ENCODE measurements at places on chromosomes 5 and 9.
A peak's percentile ranks its signal among the peaks of the same experiment; 100 is the strongest.

GRCh38 chr9:71446106-71446472, 322.2 kb downstream of the CEMIP2 start:
- no peak for DNase-seq

DNA sequence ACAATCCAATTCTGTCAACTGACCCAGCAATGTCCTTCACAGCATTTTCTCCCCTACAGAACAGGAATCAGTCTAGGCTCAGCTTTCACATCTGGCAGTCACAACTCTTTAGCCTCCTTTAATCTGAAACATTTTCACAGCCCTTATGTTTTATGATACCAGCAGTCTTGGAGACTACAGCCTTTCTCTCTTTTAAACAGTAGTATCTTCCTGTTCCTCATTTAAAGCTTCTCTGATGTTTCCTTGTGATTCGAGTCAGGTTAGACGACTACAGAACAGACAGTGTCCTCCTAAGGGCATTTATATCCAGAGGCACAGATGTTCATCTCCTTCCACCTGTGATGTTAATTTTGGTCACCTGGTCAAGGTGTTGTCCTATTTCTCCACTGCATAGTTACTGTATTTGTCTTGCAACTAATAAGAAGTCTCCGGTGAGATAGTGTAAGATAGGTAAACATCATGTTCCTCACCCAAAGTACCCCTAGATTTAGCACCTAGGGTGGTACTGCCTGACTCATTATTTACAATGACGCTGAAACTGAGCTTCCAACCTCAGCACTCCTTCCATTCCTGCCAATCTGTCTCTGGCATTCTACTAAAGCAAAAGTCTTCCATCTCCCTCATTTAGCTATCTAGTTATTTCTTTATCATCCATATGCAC, 20.7 kb downstream of the TTC39B start:
- no peak for DNase-seq

DNA sequence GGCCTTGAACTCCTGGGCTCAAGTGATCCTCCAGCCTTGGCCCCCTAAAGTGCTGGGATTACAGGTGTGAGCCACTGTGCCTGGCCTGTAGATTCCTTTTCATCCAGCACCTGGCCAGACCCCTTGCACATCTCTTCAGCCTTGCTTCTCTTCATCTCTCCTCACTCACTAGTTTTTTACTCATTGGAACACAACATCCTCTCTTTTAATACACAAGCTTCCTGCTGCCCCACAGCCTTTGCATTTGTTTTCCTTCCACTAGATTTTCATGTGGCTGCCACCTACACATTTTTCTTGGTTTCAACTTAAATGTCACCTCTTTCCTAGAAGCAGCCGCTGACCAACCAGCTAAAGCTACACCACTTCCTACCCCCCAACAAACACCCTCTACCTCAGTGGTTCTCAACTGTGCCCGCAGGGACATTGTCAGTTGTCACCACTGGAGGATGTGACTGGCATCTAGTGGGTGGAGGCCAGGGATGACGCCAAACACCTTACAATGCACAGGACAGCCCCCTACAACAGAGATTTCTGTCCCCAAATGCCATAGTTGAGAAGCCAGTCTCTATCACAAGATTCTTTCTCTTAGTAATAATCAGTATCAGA, 33.7 kb downstream of the HAVCR1 start:
- DNase-seq, result no peak

DNA sequence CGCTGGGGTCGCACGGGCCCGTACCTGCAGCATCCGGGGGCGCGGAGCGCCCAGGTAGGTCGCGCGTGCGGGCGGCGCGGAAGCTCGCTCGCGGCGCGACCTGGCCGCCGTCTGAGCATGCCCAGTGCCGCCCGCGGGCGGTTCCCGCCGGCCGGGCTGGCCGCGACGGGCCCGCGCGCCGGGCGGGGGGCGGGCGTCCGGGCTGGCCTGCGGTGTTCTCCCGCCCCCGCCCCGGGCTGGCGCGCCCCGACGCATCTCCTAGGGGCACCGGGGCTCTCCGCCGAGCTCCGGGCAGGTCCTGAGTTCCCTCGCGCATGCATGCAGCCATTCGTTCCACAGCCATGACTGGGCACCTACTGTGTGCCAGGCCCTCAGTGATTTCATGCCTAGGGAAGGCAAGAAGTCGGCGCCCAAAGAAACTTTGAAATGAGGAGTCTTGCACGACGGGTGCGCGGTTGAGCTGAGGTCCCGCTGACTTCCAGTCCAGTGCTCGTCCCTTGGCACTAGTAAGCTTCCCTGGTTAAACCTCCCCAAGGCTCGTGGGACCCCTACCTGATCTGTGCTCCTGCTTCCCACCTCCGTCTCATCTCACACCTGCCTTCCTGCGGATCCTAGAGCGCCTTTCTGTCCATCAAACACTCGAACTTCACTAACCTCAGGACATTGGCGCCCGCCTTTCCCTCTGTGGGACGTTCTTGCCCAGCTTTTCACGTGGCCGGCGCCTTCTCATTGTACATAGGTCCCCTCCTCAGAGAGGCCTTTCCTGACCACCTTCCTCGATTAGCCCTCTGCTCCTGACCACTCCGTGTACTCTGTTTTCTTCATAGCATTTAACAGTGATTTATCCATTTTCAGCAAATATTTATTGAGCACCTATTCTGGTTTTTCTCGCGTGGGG, at the start of gene PTPN3:
Gene PTPN3, minus strand, starts transcription at position 113 of the 898 bp plus-strand sequence. CDS start 34,873 bp downstream, outside the sequence.
- DNase-seq, result no peak

GRCh38 chr9:131714821-131715220, 25.1 kb downstream of the RAPGEF1 start:
- no peak for DNase-seq

DNA sequence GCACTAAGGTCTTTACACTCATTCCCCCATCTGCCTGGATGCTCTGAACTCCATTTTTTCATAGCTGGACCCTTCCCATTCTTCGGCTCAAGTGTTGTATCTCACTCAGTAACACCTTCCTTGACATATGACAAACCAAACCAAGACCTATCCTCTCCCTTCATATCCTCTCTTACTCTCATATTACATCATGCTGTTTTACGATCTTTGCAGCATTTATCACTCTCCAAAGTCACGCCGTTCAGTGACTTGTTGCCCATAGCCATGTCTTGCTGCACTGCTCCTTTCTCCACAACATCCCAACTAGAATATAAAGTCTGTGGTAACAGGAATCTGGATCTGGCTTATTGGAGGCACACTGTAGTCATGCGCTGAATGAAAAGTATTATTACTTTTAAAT, 923.6 kb upstream of the DMAC1 start:
- no peak for DNase-seq

DNA sequence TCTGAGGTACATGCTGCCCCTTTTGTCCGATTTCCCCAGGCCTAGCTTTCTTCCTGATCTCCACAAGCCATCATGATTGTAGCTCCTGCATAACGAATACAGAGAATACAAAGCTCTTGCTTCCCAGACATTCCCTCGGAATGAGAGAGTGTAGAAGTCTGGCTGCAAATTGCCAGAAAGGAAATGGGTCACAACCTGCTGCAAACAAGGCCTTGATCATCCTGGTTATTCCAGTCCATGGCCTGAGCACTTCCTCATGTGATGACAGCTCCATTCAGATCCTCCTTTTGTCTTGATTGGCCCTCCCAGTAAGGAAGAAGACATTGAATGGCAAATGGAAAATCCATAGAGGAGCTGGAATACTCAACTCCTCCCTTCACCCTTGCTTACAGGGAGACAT, 136.0 kb upstream of the ADRA1B start:
- DNase-seq, result no peak

DNA sequence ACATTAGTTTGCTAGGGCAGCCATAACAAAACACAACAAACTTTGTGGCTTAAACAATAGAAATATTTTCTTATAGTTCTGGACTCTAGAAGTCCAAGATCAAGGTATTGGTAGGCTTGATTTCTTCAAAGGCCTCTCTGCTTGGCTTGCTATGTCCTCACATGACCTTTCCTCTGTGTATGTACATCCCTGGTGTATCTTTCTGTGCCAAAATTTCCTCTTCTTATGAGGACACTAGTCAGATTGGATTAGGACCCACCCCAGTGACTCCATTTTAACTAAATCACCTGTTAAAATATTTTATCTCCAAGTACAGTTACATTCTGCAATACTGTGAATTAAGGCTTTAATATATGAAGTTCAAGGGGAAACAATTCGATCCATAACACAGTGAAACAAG, 168.9 kb upstream of the CCNH start:
- DNase-seq, result no peak

DNA sequence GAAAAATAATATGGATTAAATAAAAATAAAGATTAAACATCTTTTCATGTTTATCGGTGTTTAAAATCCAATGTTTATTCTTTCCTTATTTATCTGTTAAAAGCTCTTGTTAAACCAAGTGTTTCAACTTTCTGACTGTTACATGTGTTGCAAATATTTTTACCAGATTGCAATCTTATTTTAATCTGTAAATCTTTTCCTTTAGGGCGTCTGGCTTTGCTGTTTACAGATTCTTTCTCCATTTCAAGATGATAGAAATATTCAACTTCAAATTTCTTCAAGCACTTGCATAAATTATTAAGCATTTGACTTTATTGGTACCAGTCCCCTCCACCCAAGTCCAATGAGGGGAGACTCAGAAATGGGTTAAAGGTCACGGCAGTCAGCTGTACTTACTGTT, 16.9 kb upstream of the ABCA1 start:
- no peak for DNase-seq

GRCh38 chr5:59496524-59497134, 396.9 kb downstream of the PDE4D start:
- DNase-seq, result no peak

GRCh38 chr9:27489087-27489876, 34.8 kb upstream of the IFNK start:
- DNase-seq, result no peak

DNA sequence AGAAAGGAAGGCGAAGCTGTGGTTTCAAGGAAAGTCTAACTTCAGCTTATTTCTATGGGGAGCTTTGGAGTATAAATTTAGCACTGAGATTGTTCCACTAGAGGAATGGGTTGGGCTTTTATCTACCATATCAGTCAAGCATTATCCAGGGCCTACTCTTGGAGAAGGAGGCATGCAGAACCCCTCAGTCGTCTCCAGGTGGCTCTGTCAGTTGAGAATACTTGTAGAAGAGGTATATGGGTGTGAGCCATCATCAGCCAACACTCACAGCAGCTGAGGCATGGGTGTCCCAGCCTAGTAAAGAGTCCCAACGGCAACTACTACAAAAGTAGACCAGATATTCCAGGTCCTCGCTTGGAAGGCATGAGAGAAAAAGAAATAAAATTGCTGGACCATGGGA, 548.5 kb upstream of the GRAMD2B start:
- DNase-seq, result no peak

DNA sequence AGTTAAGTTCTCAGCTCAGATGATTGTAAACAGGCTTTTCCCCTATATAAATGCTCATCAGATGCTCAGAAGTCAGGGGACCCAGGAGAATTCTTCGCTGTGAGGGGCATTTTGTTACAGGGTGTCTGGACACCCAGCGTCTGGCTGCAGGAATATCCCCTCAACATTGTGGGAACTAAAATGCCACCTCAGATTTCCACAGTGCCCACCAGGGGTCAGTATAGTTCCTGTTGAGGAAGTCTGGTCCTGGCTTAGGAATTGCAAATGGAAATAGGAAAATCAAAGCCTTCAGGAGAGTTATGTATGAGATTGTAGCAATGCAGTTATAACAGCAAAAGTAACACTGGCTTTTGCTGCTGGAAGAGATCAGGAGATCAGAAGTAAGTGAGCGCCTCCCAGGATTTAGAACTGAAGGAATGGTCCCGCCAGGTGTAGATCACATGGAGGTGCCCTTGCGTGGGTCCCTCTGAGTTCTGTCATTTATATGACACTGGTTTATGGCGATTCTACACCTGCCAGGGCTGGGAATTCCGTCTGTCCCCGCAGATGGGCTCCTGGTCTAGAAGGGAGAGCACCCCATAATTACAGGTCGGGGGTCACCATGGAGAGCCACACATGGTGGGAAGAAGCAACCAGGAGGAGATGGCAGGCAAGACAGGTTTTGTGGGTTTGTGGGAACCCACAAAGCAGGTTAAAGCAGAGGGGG, 47.1 kb upstream of the CTSL start:
- peak; percentile 37 for DNase-seq

- no peak for DNase-seq
These were observed 545.4 kb upstream of the TLE4 start for GRCh38 chr9:79026316-79026715.

DNA sequence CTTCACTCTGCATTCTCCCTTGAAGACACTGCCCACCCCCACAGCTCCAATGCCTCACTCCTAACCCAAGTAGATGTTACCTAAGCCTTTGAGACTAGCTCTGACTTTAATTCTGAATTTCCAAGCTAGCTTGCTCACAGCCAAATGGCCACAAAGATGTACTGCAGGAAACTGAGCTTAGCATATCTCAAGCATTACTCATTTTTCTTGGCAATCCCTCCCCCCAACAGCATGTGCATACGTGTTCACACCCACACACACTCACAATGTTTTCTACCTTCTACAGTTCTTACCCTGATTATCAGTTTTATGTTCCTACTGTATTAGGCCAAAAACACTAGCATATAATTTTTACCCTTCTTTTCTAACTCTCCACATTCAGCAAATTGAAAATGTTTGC, 13.7 kb upstream of the GRIA1 start:
- DNase-seq, result no peak

GRCh38 chr5:164373876-164374275, 868.5 kb downstream of the MAT2B start:
- DNase-seq, result no peak

DNA sequence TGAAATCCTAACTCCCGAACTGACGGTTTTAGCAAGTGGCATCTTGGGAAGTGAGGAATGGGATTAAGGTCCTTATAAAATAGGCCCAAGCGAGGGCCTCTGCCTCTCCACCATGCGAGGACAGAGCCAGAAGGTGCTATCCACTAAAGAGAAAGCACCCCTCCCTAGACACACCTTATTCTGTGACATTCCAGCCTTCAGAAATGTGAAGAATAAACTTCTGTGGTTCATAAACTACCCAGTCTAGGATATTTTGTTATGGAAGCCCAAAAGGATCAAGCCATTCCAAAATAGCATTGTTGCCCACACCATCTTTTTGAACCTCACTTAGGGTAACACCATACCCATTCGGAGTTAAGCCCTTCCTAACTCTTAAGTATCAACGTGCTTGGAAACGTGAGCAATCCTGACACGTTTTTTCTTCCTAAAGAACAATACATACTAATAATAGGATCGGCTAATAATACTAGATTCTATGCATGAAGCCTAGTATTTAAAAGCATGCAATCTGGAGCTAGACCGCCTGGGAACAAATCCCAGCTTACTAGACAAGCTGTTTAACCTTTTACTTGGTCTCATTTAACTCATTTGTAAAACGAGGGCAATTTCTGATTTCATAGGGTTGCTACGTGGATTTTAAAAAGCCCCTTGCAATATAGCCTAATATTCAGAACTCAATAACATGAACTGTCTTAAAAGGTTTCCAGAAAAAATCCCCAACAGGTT, 1.1 kb upstream of the SMC2 start:
- DNase-seq, result no peak

GRCh38 chr5:89721931-89722330, 687.6 kb downstream of the CETN3 start:
- no peak for DNase-seq

GRCh38 chr5:137091472-137091871, 407.7 kb downstream of the SPOCK1 start:
- DNase-seq, result no peak

- DNase-seq, result no peak
These were observed 288.8 kb upstream of the ADAMTSL1 start for GRCh38 chr9:18185196-18185595.
